ENCODE measurements at places on chromosomes 2 and 18.

DNA sequence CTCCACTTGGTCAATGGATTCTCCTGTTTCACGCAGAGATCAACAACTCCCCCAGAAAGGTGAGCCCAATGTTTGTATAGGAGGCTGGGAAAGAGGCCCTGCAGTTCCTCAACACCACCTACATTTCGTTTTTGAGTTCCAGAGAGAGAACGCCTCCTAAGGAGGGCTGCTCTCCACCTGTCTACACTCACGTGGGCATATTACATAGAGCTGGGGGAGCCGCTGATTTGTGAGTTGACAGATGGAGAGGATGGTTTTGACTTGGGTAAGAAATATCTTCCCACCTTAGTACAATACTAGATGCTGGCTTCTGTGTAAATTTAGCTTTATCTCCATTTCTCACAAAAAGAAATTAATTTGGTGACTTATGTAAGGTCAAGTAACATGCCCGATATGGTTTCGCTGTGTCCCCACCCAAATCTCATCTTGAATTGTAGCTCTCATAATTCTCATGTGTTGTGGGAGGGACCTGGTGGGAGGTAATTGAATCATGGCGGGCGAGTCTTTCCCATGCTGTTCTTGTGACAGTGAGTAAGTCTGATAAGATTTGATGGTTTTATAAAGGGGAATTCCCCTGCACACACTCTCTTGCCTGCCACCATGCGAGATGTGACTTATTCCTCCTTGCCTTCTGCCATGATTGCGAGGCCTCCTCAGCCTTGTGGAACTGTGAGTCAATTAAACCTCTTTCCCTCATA is 274.5 kb upstream of the PXDN start:
- no peak for DNase-seq

GRCh38 chr2:121147766-121148165 is 137.2 kb downstream of the TFCP2L1 start:
- DNase-seq = no peak

- no peak for DNase-seq
Measured at GRCh38 chr2:242046206-242046826, 176.8 kb downstream of the RTP5 start.

DNA sequence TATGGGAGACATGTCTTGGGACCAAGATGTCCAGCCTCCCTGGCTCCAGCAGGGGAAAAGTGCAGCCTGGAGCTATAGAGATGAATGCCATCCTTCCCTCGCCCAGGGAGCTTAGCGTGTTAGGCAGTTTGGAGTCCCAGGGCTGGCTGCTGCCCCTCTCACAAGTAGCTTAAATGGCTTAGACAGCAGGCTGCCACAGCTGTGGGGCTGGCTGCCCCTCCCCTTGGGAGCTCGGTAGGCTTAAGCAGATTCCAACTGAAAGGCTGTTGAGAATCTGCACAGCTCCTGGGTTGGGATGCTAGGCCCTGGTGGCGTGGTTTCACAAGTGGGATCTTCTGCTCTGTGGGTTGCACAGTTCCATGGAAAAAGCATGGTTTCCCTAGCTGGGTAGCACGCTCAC is 940.5 kb upstream of the DDX18 start:
- DNase-seq = no peak

DNA sequence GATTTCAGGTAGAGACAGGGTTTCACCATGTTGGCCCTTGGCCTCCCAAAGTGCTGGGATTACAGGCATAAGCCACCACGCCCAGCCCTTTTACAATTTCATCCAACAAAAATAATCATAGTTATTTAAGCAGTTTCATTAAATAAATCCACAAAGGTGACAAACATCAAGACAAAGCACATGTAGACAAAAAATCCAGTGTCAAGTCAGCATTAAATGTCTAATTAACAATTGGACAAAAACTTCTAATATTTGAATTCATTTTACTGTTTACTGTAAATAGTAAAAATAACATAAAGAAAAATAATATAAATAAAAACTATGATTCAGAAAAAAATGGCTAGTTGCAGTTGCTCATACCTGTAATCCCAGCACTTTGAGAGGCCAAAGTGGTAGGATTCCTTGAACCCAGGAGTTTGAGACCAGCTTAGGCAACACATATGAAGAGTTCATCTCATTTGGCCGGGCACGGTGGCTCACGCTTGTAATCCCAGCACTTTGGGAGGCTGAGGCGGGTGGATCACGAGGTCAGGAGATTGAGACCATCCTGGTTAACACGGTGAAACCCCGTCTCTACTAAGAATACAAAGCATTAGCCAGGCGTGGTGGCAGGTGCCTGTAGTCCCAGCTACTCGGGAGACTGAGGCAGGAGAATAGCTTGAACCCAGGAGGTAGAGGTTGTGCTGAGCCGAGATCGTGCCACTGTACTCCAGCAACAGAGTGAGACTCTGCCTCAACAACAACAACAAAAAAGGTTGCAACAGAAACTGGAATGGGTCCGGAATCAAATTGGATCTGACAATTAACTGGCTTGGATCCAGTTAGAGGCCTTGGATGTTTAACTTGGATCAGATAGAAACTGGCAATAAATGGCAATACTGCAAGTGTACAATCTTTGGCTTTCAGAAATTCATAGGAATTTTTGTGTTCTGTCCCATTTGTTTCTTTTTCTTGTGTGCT is 56.9 kb upstream of the MAT2A start:
- no peak for DNase-seq

- no peak for DNase-seq
Measured at GRCh38 chr2:9235147-9236044, 28.8 kb downstream of the ASAP2 start.

- DNase-seq = no peak
Measured at GRCh38 chr2:127523269-127523939, 2.9 kb downstream of the IWS1 start.

DNA sequence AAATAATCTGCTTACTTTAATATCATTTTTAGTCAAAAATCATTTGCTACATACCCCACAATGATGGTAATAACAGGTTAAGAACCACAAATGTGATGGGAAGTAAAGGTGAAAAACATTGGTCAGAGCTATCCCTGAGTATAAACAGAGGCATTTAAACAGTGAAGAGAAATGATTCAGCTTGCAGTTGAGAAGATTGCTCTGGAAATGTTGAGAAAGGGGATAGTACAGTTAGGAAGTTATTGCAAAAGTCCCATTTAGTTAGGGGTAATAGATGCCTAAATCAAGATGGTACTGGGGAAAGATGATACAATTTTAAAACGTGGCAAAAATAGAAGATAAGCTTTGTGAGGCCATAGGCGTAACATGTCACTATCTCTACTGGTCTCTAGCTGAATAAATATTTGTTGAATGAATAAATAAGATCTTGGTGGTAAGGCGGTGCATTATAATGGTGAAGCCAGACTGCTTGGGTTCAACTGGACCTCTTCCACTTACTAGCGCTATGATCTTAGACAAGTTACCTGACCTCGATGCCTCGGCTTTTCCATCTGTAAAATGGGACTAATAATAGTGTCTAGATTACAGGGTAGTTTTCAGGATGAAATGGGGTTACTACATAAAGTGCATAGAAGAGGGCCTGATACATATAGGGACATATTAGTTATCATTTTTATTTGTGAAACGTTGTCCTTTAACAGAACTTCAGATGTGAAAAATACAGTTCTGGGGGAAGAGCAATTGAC is 2.0 kb upstream of the BZW1 start:
- DNase-seq = no peak

GRCh38 chr2:232479341-232480200 is 8.1 kb downstream of the ECEL1 start:
- DNase-seq = no peak

GRCh38 chr2:227606476-227606875 is 7.8 kb downstream of the SCYGR2 start:
- no peak for DNase-seq

- no peak for DNase-seq
Measured at GRCh38 chr2:165825041-165825440, 31.0 kb upstream of the GALNT3 start.

GRCh38 chr2:237700512-237701032 is 73.2 kb downstream of the LRRFIP1 start:
- peak; percentile 31 for DNase-seq

DNA sequence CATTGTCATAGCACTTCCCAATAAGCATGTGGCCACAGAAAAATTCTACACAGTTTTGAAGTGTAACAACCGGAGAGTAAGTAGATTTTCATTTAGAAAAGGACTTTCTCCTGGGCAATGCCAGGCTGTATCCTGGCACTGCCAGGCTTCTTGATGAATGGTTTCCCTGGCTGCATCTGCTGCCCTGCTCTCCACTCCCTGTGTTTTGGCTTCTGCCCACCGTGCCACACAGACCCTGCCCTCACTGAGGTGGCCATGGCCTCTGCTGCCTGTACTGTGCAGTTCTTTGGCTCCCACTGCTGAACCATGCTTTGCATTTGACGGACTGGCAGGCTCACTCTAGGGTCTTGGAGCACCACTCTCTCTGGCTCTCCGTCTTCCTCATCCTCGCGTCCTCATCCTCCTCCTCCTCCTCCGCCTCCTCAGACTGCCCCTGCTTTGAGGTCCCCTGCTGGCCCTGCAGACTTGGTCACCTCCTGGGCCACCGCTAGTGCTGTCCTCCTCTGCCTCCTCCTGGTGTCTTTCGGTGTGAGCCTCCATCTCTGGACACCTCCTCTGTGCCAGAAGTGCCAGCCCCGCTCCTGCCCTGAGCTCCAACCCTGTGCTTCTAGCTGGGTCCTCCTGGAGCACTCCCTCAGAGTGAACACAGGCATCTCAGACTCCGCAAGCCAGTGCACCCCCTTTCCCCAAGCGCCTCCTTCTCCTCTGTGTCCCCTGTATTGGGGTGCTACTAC is 45.9 kb upstream of the CNGA3 start:
- DNase-seq = no peak

- no peak for DNase-seq
Measured at GRCh38 chr2:14749884-14750283, 117.4 kb downstream of the LRATD1 start.

- DNase-seq = no peak
Measured at GRCh38 chr18:42112657-42113420, 157.8 kb downstream of the PIK3C3 start.

DNA sequence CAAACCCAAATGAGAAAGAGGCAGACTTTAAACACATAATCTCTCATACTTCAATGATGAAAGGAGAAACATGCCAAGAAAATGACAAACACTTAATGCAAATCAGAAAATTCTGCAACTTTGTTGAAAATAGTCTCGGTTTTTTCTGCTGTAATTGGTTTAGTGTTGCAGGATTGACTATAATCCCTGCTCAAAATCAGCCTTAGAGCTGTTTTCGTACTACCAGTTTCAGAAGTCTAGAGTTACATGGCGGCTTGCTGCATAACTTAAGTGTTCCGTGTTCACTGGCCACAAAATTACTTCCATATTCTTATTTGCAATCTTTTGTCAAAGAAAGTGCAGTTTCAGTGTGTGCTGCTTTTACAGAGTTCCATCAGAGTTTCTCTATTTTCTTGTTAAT is 48.9 kb upstream of the ITGAV start:
- DNase-seq = no peak

DNA sequence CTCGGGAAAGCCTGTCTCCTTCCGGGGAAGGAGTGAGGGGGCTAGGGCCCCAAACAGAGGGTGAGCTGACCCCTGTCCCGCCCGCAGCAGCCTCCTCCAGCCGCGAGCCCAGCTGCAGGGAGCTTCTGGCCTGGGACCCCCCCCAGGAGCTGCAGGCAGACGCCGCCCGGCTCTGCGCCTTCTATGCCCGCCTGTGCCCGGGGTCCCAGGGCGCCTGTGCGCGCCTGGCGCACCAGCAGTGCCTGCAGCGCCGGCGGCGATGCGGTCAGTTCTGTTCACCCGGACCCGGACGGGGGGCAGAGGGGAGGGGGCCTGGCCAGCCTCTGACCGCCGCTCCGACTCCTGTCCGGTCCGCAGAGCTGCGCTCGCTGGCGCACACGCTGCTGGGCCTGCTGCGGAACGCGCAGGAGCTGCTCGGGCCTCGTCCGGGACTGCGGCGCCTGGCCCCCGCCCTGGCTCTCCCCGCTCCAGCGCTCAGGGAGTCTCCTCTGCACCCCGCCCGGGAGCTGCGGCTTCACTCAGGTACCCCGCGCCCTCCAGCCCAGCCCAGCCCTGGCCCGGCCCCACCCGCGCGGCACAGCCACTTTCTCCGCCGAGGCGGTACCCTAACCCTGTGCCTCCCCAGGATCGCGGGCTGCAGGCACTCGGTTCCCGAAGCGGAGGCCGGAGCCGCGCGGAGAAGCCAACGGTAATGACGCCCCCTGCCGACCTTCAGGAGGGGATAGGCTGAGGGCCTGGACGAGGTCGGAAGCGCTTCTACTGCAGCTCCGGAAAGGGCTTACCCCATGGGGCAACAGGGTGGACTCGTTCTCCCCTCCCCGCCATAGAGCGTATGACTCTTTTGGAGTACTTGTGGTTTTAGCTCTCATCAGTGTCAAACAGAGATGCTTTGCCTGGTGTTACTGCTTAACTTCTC is 2.0 kb upstream of the CHRND start:
- no peak for DNase-seq

GRCh38 chr2:240932724-240933047 is 26.6 kb downstream of the CROCC2 start:
- no peak for DNase-seq

- DNase-seq = no peak
Measured at GRCh38 chr2:138298900-138299299, 202.7 kb upstream of the SPOPL start.

DNA sequence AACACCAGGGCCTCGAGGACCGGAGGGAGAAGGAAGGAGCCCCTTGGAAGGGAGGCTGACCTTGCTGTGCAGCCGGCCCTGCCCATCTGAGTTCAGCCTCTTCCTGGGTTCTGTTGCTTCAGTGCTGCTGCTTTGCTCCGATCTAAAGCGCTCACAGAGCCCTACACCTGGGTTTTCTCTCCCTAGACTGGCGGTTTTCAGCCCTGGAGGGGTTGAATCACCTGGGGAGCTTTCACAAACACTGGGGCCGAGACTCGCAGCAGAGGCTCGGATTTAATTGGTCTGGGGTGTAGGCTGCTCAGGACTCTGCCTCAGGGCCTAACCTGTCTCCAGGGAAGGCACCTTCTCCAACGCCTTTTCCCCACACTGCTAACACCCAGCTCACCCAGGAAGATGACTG is 40.9 kb upstream of the SMAD7 start:
- DNase-seq = no peak

DNA sequence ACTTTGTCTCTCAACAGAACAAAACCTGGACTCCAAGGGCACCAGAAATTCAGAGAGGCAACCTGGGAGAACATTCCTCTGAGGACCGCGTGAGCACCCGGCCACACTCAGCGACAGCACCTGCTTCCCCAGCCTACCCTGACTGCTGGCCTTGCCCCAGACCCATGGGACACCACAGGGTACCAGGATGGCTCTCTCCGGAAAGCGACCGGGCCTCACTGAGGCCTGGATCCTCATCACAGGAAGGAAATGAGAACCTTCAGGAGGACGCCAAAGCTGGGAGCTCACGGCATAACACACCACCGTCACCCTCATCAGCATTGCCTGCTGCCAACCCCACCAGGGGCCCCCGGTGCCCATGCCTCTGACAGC is 38.9 kb downstream of the HS6ST1 start:
- no peak for DNase-seq
